ENCODE measurements at places on chromosomes 4 and X.

DNA sequence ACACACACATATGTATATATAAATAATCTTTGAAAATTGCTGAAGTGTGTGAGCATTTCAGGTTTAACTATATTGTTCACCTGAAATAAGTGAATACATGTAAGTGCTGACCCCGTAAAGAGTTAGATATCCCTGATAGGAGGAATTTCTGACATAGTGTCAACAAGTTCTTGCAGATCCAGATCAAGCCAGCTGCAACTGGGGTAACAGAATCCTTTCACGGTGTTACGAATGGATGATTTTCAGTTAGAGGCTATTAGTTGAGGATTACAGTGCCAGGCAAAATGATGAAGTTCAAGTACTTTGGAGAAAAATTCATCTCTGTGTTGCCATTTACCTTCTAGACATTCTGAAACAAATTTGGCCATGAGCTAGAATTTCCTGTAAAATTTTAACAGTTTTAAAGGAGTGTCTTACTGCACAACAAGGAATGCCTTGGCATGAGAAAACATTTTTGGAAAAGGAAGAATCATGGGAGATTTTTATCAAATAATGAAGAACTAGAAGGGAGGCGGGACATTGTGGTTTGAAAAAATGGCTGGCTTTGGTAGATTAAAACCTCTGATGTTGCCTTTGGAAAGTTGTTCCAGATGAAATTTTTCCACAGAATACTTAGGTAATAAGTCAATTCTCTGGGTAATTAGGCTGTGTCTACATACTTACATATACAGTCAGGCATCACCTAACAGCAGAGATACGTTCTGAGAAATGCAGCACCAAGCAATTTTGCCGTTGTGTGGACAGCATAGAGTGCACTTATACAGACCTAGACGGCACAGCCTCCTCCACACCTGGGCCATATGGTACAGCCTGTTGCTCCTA lies 84.4 kb upstream of the FAT1 start:
- DNase-seq = no peak

- no peak for DNase-seq
These were observed 42.8 kb downstream of the CUL4B start for GRCh38 chrX:120517936-120518335.

- no peak for DNase-seq
These were observed 43.6 kb downstream of the CD99L2 start for GRCh38 chrX:150854856-150855255.

- DNase-seq = no peak
These were observed 31.9 kb downstream of the APLN start for GRCh38 chrX:129622757-129623301.

DNA sequence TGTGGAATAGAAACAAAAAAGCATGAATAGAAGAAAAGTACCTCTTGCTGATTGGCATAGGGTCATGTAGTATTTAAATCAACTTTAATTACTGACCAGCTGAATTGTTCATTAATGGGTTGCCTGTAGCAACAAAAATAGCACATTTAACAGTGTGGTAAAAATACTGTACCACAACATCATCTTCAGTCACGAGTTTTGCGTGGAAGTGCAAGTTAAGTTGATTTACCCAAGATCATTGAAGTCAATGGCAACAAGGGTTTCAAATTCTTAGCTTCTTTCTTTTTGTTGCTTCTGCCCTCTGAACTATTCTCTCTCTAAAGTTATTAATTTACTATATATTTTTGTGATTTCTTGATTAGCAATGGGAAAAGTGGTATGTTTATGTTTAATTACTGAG lies 526.6 kb downstream of the C4orf33 start:
- DNase-seq = no peak

DNA sequence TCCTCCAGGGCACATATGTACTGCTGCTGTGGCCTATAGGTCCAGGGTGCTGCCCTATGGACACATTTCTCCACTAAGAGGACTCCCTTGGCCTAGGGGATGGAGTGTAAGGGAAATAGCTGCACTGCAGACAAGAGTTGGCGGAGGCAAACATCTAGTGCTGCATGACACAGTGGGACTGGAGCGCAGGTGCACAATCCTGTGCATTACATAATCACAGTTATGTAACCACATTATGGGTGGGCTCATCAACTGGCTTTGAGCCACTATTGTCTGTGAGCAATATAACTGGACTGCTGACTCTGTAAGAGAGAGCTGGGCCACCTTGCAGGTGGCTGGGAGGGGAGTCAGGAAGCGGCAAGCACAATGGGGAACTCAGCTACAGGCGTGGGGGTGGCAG lies 3.2 kb upstream of the TIGD2 start:
- no peak for DNase-seq

GRCh38 chrX:63930140-63930539 lies 145.1 kb upstream of the ARHGEF9 start:
- no peak for DNase-seq

DNA sequence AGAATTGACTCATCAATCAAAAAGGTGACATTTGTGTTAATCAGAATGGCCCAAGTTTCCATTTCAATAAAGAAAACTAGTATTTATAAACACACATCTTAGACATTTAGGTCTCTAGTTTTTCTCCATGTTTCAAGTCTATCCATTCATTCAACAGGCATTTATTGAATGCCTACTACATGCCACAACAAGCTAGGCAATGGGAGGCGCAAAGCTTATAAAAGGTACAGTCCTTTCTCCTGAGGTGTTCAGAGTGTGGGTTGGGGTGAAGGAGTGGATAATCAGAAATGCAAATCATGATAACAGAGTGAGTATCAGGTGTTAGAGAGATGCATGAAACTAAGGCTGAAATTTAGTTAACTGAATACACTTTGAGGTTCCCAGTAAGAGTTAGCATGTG lies 78.0 kb downstream of the HCCS start:
- no peak for DNase-seq

DNA sequence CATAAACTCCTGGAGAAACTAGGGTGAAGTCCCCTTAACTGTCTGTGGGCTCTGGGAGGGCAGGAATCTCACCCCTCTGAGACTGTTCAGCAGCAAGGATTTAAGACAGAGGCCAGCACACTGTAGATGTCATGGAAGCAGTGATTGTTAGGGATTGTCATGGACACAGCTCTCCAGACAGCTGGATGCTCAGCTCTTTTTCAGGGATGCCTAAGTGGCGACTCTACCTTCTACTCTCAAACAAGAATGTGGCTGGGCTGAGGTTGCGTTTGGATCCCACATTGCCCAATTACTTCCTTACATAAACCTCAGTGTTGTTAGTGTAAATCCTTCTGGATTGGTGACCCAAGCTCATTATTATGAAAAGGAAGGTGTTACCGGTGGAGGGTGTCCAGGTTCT lies 291.9 kb upstream of the VCX3A start:
- no peak for DNase-seq

DNA sequence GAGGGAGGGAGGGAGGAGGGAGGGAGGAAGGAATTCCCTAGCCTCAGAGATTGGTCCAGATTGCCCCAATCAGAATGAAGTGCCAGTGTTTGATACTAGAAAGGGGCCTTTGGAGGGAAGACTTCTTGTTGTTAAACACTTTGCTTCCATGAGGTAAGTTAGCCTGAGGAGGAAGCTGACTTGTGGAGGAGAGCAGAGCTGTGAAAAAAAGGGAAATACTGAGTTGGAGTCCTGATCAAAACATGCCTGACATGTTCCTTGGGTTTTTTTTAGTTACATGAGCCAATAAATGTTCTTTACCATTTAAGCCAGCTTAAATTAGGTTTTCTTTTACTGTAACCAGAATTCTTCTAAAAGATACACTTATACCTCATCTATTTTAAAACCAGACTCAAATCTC lies 57.6 kb downstream of the GSX2 start:
- DNase-seq = no peak

DNA sequence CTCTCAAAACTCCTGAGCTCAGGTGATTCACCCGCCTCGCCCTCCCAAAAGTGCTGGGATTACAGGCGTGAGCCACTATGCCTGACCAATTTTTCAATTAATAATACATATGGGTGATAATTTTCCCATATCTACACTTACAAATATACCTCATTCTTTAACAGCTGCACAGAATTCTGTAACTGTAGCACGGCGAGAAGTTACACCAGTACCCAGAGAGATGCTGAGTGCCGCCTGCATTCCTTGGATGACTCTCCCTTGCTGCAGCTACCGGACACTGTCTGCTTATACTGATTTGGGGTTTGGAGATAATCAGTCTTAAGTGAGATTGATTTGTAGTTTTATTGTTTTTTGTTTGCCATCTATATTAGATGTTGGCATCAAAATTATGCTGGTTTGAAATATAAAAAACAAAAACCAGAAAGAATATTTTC lies 5.8 kb downstream of the TIFA start:
- no peak for DNase-seq

DNA sequence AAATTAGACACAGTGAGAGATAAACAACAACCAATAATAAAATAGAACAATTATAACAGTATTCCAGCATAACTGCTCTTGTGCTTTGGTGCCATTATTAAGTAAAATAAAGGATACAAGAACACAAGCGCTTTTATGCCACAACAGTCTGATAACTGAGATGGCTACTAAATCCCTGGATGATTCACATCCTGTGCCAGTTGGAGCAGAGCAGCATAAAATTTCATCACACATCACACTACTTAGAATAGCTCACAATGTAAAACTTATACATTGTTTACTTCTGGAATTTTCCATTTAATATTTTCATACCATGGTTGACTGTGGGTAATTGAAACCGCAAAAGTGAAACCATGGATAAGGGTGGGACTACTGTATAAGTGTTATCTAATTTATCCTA lies 399.9 kb upstream of the CNKSR2 start:
- no peak for DNase-seq

DNA sequence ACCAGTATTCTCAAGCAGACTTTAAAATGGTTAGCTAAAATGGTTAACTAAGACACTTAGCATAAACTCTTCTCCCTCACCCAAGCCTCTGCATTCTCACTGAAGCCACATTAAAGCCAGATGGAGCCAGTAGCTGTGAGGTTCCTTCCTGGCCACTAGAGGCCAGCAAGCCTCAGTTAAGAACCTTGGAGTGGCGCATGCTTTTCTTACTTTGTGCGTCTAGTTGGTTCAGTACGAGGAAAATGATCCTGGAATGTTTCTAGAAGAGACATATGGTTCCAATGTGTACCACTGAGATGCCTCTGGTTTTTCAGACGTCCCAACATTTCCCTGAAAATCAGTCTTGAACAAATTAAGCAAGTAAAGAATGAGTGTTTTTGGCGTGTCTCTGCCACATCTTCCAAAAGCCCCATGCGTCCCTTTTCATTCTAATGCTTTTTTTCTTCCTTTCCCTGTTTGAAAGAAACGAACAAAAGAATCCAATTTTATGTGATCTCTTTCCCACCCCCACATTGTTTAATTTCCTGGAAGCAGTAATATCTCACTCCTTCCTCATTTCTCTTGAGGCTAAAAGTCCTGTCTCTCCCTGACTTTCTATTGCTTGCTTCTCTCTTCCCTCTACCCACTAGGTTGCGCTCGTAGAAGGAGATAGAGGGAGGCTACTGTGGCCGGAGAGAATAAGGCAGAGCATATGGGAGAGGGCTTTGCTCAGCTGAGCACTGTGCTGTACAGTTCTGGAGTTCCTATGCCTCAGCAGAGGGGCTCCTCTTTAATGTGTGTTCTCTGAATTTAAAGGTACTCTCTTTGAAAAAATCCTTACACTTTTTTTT lies 82.9 kb upstream of the TAB3 start:
- DNase-seq = no peak

- DNase-seq = no peak
These were observed 10.9 kb upstream of the GRPR start for GRCh38 chrX:16112428-16112827.

DNA sequence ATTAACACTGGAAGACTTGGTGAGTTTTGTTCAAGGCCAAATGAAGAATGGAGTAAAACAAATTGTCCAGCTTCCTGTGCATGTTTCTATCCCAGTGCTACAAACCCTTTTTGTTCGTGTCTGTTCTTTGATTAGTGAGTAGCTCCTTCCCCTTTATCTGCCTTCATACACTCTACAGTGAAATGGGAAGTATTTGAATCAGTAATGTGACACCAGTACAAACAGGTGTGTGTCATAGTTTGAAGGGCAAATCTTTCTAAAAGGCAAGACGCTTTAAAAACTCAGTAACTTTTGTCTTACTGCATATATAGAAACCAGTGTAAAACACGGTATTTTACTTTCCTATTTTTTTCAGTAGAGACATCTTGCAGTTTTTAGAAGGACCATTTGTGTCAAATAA lies 5.9 kb downstream of the ARHGEF38 start:
- DNase-seq = no peak

DNA sequence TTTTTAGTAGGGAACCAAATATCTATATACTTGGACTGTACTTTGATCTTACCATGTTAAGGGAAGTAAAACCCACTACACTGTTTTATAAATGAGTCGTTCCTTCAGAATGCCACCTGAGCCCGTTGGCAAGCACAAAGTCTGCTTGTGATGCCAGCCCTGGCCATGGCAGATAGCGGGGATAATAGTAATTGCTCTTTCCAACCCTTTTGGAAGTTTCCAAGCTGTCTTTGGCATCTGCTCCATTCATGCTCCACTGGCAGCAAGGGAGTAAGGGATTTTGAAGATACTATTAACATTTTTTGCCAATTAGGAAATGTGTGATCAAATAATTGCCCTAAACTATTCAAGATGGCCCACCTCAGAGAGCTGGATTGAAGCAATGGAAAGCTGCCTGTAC lies 689.2 kb upstream of the SLIT2 start:
- no peak for DNase-seq

- DNase-seq = no peak
These were observed 260.6 kb upstream of the MAD2L1 start for GRCh38 chr4:120327276-120327675.

DNA sequence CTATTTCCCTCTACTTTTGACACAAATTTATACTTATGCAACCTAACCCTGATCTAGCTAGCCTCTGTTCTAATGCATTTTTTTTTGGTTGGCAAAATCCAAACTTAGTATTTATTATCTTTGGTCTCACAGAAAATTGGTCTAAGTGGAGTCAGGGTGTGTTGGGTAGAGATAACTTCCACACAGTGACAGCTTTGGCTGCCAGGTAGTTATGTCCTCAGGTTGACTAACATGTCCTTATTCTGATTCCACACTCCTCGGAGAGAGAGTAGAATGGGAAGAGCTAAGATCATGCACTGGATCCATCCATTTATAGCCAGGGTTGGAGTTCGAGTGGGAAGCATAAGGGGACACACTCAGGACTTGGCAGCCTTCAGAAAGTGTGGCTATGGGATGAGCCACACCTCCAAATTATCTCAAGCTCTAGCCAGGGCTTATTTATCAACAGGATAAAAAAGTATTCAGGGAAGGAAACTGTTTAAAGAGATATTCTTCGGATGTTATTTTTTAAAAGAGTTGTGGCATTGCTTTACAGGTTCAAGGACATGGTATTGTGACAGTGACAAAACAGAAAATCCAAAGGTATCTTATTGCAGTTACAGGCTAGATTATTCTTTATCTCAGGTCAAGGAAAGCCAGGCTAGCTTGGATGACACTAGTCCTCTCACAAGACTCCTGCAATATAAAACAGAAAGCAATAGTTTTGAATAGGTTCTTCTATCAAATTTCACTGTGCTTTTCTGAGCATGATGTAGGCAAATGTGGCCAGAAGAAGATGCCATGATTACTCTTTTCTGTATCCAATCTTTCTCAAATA lies 51.5 kb downstream of the NPY1R start:
- DNase-seq = no peak

- no peak for DNase-seq
These were observed 369.5 kb downstream of the PPP3CA start for GRCh38 chr4:100977746-100978397.

- no peak for DNase-seq
These were observed 278.8 kb upstream of the DIAPH2 start for GRCh38 chrX:96405842-96406241.

All from stimulated activated naive CD4-positive, alpha-beta T cell treated with Interleukin-2 at 50 U/mL for 16 hours (primary cell).